ENCODE measurements at places on chromosomes 6 and 20.

GRCh38 chr6:6875818-6876470 is 231.8 kb upstream of the RREB1 start:
- peak; percentile 59 for DNase-seq

- no peak for DNase-seq
These were observed 496.3 kb downstream of the DHX35 start for GRCh38 chr20:39458452-39458851.

DNA sequence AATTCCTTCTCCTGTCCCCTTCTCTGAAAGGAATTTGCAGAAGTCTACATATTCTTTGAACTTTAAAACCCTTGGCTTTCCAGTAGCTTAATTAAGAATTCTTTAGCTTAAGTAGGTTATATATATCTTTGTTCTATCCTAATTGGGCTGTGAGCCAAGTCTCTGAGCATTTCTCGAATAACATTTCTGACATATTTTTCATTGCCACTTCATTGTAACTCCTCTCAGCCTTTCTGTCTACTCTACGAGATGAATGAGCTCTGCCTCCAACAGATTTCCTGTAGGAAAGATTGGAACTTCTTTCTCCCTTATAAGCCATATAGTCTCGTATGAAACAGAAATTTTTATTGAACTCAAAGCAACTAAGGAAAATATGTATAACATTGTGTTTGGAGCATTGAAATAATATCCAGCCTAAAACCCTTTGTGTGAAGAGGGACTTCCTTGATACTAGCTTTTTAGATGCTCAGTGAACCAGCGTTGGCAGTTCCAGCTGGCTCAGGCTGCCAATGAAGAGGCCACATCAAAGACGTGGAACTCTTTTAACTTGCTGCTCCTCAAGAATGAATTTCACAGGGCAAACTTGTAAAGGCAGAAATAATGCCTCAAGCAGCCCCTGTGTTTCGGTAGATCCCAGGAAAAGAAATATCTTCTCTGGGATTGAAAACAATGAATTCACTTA is 87.7 kb upstream of the NOX3 start:
- DNase-seq = no peak

DNA sequence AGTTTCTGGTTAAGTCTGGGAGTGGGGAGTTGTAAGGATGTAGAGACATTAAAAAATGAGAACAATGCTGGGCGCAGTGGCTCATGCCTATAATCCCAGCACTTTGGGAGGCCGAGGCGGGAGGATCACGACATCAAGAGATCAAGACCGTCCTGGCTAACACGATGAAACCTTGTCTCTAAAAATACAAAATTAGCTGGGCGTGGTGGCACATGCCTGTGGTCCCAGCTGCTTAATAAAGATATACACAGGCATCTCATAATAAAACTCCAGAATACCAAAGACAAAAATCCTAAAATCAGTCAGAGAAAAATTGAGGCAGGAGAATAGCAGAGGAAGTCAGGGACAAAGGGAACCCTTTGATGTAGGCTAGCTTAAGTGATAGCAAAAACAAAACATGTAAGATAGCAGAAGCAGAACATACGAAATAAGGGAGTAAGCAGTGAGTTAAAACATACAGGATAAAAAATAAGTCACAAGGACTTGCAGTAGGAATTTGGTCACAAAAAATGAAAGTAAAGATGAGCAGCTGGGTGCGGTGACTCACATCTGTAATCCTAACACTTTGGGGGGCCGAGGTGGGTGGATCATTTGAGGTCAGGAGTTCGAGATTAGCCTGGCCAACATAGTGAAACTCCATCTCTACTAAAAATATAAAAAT is 23.6 kb downstream of the DDX43 start:
- no peak for DNase-seq

DNA sequence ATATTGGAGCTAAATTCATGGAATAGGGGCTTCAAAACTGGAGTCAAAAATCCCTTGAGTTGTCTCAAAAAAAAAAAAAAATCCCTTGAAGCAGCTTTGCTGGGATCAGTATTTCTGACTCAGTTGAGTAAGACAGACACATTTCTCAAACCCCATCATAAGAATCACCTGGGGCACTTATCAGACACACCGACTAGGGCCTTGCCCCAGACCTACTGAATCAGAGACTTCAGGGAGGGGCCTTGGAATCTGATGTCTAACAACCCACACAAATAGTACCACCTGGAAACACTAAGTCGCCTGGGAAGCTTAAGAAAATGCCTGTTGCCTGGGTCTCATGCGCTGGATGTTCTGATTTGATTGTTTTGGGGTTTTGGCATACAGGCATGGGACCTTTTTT is 44.9 kb upstream of the RNF144B start:
- DNase-seq = no peak

- no peak for DNase-seq
These were observed 5.1 kb downstream of the OGFR start for GRCh38 chr20:62809530-62810428.

DNA sequence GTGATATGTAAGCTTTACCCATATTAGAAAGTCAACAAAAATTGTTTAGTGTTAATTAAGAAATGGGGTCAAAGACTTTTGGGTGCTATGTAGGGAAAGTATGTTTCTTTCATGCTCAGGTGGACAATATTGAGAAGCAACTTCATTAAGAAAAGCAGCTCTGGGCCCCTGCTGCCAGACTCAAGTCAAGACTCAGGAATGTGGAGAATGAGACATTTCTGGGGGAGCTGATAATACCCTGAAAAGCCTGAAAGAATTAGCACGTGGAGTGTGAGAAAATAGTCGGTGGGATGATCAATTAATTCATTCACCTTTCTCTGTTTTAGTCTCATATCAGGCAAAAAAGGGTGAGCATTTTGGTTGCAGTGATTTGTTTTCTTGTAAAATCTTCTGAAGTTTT is 175.1 kb upstream of the IMPG1 start:
- DNase-seq = no peak

- no peak for DNase-seq
These were observed 149.0 kb upstream of the SGK1 start for GRCh38 chr6:134466771-134467525.

- peak; percentile 76 for DNase-seq
These were observed 90.4 kb downstream of the FNDC1 start for GRCh38 chr6:159259441-159260125.

- DNase-seq = no peak
These were observed 66.5 kb downstream of the ILRUN start for GRCh38 chr6:34630040-34630439.

DNA sequence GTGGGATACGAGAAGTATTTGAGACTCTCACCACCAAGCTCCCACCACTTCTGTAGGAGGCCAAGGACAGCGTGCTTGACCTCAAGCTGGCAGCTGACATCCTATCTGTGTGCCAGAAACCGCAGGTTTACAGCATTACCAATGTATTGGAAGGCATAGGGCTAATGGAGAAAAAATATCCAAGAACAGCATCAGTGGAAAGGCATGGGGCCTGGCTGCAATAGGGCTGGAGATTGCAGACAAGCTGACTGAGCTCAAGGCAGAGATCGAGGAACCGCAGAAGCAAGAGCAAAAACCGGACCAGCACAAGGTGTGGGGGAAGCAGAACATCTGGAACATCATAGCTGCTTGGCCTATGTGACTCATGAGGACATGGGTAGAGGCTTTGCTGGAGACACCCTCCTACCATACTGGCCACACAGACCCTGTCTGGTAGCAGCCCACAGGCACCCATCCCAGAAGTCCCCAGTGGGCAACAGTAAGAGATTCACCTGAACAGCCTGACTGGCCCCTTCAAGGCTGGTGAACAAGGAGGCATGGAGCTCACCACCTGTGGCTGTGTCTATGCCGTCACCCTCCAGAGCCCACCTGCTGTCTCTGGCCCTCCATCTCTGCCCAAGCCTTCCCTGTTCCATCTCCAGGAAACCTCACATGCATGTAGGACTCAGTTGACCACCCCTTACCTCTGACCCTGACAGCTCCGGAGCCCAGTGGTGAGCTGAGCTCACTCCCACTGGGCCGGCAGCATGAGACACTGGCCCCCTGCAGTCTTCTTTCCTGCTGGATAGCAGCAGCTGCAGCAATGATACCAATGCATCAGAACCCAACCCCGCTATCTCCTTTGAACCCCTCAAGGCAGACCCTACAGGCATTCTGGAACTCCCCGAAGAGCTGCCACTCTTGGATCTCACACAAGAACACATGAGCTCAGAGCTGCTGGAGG is 171.1 kb downstream of the KIF6 start:
- peak; percentile 55 for DNase-seq

GRCh38 chr6:157715728-157716164 is 107.3 kb upstream of the SNX9 start:
- peak; percentile 93 for DNase-seq

GRCh38 chr20:1819311-1820137 is 75.7 kb upstream of the SIRPA start:
- DNase-seq = peak; percentile 59

DNA sequence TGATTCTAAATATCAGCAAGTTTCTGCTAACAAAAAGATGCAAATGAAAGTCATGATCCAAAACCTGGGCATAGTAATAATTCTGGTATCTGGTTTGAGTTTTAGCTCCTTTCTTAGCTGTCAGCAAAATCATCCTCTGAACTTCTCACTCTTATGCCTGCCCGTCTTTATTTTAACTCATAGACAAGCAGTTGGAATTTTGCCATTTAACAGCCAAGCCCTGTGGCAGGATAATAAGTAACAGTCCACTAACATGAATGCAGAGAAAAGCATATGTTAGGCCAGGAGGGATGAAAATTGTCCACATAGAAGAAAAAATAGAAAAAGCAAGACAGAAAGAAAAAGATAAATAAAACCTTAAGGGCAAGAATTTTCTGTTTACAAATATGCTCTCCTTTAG is 170.0 kb upstream of the LAMA2 start:
- no peak for DNase-seq

GRCh38 chr6:132511831-132512220 is 1.1 kb downstream of the STX7 start:
- DNase-seq = no peak

- no peak for DNase-seq
These were observed 94.6 kb downstream of the ADGB start for GRCh38 chr6:146693342-146693741.

GRCh38 chr20:47585087-47585747 is 83.5 kb downstream of the NCOA3 start:
- DNase-seq = no peak

DNA sequence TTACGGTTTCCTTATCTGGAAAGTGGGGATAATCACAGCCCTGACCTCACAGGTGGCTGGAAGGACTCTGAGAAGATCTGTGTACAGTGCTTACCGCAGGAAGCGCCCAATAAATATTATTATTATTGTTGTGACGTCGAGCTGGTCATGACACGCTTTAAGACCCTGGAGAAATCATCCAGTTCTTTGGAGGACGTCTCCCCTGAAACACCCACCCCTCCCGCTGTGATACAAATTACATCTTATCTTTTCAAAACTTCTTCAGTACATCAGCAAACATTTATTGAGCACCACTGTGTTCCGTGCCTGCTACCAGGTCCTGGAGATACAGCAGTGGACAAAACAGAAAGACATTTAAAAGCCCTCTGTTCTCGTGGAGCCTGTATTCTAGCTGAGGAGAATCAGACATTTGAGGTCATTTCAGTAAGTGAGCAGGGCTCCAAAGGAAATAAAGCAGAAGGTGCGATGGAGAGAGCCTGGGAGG is 118.7 kb downstream of the CEBPB start:
- peak; percentile 70 for DNase-seq

DNA sequence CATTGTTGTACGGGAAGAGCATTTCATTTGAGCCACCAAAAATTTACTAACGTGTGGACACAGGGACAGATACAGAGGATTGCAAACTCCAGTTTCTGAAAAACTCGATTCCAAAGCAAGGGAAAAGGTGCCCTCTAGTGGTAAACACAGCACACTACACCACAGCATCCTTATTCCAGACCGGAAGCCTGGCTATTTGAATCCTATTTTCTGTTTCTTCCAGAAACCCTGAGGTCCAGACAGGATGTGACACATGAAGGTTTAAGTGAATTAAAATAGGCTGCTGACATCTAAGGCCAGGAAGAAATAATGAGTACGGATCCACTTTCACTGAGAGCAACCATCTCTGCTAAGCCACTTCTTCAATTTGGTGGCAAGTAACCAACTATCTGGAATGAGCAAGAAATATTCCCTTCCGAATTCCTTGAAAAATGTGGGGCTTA is 31.8 kb upstream of the GMPR start:
- peak; percentile 93 for DNase-seq

- DNase-seq = no peak
These were observed 3.4 kb downstream of the MED20 start for GRCh38 chr6:41917528-41917927.

- DNase-seq = no peak
These were observed 38.7 kb downstream of the RGS17 start for GRCh38 chr6:153092082-153093013.

GRCh38 chr6:85669735-85670194 is 27.1 kb upstream of the SYNCRIP start:
- DNase-seq = no peak

Measured in muscle of leg (tissue), 16 donors.